ENCODE measurements at places on chromosomes 6 and 20.
A peak's percentile ranks its signal among the peaks of the same experiment; 100 is the strongest.

DNA sequence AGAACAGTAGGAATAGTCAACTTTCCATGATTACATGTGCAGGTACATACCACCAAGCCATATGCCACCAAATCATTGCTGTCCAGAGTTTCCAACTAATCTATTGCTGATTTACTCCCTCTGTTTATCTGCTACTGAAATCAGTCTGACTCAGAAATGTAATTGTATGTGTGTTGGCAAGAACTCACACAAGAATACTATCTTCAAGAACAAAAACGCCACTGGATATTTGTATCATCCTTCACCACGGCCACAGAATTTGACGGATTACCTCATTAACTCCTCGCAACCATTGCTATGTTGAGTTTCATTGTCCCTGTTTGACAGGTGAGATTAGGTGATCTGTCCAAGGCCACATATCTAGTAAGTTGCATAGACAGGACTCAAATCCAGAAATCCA is 159.2 kb downstream of the GMPR start:
- ATAC-seq, result no peak

GRCh38 chr20:36802326-36803222 is 29.0 kb upstream of the DSN1 start:
- ATAC-seq, result no peak

GRCh38 chr6:105259913-105260889 is 80.4 kb upstream of the POPDC3 start:
- no peak for ATAC-seq

DNA sequence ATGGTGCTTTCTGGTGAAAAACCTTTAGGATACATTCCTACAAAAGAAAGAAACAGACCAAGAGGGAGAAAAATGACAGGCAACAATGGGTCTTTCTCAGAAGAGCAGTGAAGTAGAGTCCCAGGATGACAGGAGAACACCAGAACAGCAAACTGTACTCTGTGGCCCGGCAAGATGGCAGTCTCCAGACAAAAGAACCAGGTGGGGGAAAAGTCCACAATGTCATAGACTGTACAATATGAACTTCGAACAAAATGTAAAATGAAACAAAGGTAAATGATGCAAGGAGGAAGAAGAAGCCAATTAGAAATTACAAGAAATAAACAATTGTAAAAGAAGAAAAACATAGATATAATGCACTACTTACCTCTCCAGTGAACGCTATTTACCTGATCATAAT is 23.2 kb upstream of the HSF2 start:
- ATAC-seq, result no peak

- ATAC-seq, result peak; percentile 53
Observed at GRCh38 chr6:57021086-57021720, 25.3 kb upstream of the KIAA1586 start.

GRCh38 chr6:20377623-20378265 is 23.9 kb upstream of the E2F3 start:
- peak; percentile 51 for ATAC-seq

GRCh38 chr6:14818422-14818884 is 427.4 kb upstream of the JARID2 start:
- no peak for ATAC-seq

GRCh38 chr20:21106171-21107017 is at the start of gene LINC00237:
Gene LINC00237 (minus strand): TSS chr20:21106358.
- ATAC-seq, result no peak

GRCh38 chr20:5309971-5310370 is 6.8 kb downstream of the PROKR2 start:
- no peak for ATAC-seq

DNA sequence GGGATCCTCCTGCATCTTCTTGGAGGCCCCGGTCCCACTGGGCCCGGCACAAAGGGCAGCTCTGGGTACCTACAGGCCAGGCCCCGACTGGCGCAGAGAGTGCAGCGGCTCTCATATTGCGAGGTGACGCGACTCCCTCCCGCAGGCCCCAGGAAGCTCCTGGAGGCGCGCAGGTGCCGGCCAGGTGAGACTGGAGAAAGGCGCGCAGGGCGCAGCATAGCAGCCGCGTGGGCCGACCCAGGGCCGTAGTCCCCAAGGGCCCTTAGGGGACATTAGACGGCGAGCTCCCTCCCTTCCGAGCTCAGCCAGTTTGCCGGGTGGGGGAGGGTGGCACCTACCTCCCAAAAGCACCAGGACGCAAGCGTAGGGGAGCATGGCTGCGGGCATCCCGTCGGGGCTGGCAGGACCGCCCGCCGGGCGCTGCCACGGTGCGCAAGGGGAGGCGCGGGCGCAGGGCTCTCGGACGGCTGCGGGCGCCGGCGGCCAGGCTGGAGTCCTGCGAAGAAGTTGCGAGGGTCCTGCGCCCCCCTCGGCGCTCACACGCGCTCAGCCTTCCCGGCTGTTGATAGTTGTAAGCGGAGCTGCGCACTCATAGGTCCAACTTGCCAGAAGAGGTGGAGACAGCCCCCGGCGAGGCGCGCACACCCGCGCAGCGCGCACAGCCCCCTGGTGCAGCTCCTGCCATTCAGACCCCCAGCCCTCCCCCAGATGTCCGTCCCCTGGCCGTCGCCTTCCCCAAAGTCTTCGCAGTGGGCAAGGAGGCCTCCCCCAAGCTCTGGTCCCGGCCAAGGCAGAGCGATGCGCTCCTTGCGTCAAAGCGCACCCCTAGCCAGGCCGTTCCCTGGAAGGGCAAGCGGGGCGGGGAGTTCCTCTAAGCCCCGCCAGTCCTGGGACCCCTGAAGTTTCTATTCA is 622 bp downstream of the APCDD1L start:
- no peak for ATAC-seq

DNA sequence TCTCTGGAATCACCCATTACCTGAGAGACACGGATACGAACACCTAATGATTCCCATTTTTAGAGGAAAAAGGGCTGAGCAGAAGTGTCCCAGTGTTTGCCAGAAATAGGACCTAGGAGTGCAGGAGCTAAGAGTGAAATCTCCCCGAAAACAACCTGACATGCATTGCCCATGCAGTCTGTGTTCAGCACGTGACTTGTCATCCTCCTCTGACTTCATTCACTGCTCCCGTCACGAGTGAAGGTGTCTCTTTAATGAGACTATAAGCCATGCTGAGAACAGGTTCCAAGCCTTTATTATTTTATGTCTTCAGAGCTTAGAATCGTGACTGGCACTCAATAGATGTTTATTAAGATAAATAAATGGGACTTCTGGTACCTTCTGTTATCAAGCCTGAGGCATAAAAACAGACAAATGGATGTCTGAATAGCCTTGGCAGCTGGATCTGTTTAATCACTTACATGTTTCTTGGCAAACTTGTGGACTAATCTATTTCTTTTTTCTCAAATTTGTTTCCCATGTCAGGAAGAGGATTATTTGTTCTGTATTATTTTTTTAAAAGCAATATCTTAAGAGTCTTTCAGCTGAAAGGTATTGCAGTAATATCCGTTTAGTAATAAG is 3.7 kb upstream of the MLIP start:
- no peak for ATAC-seq

GRCh38 chr6:113842165-113842564 is 15.0 kb upstream of the MARCKS start:
- ATAC-seq, result no peak

GRCh38 chr6:137951064-137951597 is 84.1 kb downstream of the TNFAIP3 start:
- ATAC-seq, result no peak

- no peak for ATAC-seq
Observed at GRCh38 chr6:104325341-104326172, 534.2 kb downstream of the HACE1 start.

DNA sequence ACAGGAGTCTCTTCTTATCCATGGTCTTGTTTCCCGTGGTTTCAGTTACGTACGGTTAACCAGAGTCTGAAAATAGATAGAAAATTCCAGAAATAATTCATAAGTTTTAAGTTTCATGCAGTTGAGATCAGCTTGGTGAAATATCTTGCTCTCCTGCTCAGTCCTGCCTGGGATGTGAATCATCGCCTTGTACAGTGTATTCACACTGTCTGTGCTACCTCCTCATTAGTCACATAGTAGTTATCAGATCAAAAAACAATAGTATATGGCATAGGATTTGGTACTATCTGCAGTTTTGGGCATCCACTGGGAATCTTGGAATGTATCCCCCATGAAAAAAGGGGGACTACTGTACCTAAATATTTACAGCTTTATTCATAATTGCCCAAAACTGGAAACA is 22.7 kb upstream of the MOCS1 start:
- ATAC-seq, result no peak

DNA sequence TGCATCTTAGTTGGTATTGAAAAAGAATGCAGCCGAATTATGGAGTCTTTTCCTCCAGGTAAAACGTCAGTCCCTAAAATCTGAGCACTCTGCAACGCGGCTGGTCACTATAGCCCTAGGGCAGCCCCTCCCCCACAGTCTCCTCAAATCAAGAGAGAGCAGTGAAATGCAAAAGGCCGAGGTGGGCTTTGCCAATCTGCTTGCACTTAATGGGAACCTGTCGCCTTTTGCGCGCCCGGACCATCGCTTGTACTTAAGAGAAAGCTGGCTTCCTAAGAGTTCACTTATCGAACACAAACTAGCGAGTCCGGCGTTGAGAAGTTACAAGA is 447 bp downstream of the MCM3 start:
- no peak for ATAC-seq

DNA sequence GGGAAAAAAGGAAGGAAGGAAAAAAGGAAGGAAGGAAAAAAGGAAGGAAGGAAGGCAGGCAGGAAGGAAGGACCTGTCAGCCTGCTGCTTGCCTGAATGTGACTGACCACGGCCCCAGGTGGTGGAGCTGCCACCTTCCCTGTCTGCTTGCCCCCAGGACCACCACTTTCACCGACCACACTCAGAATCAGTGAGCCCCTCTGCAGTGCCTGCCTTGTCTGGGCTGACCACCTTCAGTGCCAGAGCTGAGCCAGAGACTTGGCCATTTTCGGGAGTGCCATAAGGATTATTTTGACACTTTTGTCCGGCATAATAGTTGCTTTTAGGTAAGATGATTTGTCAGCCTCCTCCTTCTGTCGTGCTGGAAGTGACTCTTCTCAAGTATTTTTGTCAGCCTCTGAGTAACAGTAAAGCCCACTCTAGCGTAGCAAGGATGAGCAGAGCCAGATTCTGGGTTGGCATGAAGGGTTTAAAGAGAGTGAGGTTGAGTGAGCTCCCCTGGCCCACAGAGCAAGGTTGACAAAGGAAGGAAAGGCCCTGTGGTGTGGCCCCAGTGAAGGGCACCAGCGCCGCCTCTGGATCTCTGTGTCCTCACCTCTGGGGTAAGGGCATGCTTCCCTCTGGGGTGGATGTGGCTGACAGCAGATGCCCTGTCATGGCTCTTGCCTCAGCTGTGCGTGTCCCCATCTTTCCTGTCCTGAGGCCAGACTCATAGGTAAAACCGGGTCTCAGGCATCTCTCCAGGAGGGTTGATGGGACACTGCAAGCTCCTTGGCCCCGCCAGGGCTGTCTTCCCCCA is 214.7 kb upstream of the FOXQ1 start:
- ATAC-seq, result no peak

GRCh38 chr20:36094497-36094896 is 60.0 kb upstream of the EPB41L1 start:
- ATAC-seq, result no peak

- no peak for ATAC-seq
Observed at GRCh38 chr20:56513161-56514150, 11.1 kb upstream of the FAM209A start.

DNA sequence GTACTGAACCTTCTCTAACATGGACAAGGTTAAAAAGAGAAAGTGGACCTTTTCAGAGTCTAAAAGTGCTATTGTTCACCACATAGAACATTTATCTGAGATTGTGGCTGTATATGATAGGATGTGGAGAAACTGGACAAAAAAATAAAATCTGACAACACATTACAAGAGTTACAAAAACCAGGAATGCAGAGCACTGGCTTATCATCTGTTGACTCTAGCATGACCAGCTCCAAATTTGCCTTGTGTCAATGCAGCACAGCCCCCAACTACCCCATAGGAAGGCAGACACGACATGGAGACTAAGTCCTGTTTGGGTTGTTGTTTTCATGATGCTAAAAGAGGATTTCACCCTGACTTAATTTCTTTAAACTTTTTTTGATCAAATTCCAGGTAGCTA is 436.9 kb upstream of the MARCKS start:
- no peak for ATAC-seq

Data from activated CD4-positive, CD25-positive, alpha-beta regulatory T cell treated with anti-CD3 and anti-CD28 coated beads, Interleukin-2, amount 50 U/mL, for 24 hours (primary cell).